ENCODE measurements at places on chromosomes 6 and 20.
A peak's percentile ranks its signal among the peaks of the same experiment; 100 is the strongest.

DNA sequence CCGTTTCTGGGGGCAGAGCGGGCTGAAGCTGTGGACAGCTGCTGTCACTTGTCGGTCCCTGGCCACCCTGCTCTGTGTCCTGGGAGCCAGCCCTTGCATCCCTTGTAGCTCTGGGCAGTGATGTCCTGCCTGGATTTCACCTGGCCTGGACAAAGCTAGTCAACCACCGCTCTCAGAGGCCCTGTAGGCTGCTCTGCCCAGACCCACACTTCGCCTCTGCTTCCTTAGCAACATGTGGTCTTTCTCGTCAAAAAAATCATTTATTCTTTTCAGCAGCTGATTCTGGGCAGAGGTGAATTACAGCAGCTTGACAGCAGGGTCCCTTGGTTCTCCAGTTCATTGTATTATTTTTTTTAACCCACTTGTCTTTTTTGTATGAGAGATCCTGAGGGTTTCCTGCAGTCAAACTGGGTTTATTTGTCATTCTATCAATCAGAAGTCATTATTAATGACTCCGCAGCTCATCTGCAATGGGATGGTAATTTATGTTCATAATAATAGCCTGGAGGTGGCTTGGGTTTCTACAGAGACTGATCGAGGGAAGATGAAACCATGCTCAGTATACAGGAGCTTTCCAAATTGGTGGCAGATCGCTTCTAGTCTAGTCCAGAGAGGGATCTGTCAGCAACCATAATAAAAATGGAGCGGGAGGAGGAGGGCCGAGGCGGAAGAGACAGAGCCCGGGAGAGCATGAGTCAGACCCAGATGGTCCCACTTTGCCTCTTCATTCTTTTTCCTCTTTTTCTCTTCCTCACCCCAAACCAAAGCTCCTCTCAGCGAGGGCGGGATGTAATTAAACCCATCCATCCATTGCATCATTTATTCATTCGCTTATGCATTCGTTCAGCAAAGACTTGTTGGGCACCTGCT lies 22.4 kb downstream of the EDN3 start:
- no peak for DNase-seq
- peaks cover 29% of the 10 kb centered on the region for H3K27me3 ChIP-seq
- no peaks in the 10 kb centered on the region for H3K4me1 ChIP-seq
- no peak overlapping the region for H3K27ac ChIP-seq
- no peak overlapping the region for H3K4me3 ChIP-seq
- H3K36me3 ChIP-seq: no peaks in the 10 kb centered on the region

GRCh38 chr6:130932438-130932837 lies 105.2 kb downstream of the SMLR1 start:
- no peak overlapping the region for H3K4me3 ChIP-seq
- no peak for DNase-seq
- peaks cover 66% of the 10 kb centered on the region for H3K4me1 ChIP-seq
- no peaks in the 10 kb centered on the region for H3K36me3 ChIP-seq
- H3K27ac ChIP-seq: peak overlapping the region; percentile 69

DNA sequence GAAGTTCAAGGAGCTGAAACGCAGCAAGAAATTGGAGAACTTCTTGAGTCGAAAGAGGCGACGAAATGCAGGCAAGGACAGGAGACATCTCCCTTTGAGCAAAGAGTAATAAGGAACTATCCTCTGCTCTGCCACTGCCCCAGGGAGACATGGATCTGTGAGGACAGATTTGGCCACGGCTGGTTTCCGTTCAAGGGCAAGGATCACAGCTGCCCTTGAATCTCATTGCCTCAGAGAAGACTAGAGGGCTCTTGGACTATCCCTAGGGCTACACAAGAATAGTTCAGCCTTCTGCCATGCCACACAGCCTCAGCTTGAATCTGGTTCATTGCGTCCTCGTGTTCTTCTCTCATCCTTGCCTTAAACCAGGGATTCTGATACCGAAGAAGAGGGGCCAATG lies 7.7 kb downstream of the RRP36 start:
- no peaks in the 10 kb centered on the region for H3K27me3 ChIP-seq
- H3K36me3 ChIP-seq: peaks cover 97% of the 10 kb centered on the region
- H3K4me1 ChIP-seq: no peaks in the 10 kb centered on the region
- no peak overlapping the region for H3K4me3 ChIP-seq

- H3K36me3 ChIP-seq: peaks cover 20% of the 10 kb centered on the region
- no peak for DNase-seq
- H3K27ac ChIP-seq: no peak overlapping the region
- H3K27me3 ChIP-seq: no peaks in the 10 kb centered on the region
- peaks cover 10% of the 10 kb centered on the region for H3K4me1 ChIP-seq
Measured at GRCh38 chr20:38748861-38749149, 545 bp downstream of the ACTR5 start.

GRCh38 chr6:42387336-42387735 lies 64.4 kb downstream of the TRERF1 start:
- no peak for DNase-seq
- no peak overlapping the region for H3K27ac ChIP-seq
- H3K27me3 ChIP-seq: no peaks in the 10 kb centered on the region
- H3K36me3 ChIP-seq: no peaks in the 10 kb centered on the region
- H3K4me1 ChIP-seq: no peaks in the 10 kb centered on the region

- no peak for DNase-seq
- no peaks in the 10 kb centered on the region for H3K27me3 ChIP-seq
- H3K27ac ChIP-seq: no peak overlapping the region
- no peaks in the 10 kb centered on the region for H3K36me3 ChIP-seq
- H3K4me1 ChIP-seq: peaks cover 39% of the 10 kb centered on the region
Measured at GRCh38 chr20:47577314-47577713, 75.6 kb downstream of the NCOA3 start.

- H3K27me3 ChIP-seq: no peaks in the 10 kb centered on the region
- DNase-seq: no peak
- no peaks in the 10 kb centered on the region for H3K36me3 ChIP-seq
Measured at GRCh38 chr6:6566766-6567165, 21.8 kb upstream of the LY86 start.

- no peaks in the 10 kb centered on the region for H3K27me3 ChIP-seq
- H3K4me3 ChIP-seq: no peak overlapping the region
Measured at GRCh38 chr6:42339991-42340401, 111.7 kb downstream of the TRERF1 start.

DNA sequence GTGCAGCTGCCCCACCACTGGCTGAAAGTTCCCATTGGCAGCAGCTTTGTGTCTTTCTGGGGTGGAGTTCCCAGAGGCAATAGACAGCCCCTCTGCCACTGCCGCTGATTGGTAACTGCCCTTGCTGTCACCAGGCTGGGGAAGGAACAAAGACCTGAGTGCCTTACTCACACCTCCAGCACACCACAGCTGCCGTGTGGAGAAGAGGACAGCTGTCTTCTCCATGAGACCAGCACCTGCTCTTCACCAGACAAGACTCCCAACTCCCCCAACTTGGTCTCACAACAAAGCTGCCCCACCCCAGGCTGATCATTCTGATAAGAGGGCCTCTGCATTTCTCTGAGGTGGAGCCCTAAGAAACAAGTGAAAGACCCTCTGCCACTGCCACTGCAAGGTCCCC lies 39.7 kb upstream of the PTCHD4 start:
- H3K4me1 ChIP-seq: no peaks in the 10 kb centered on the region
- no peaks in the 10 kb centered on the region for H3K36me3 ChIP-seq
- no peaks in the 10 kb centered on the region for H3K27me3 ChIP-seq
- H3K4me3 ChIP-seq: no peak overlapping the region
- no peak overlapping the region for H3K27ac ChIP-seq

- no peaks in the 10 kb centered on the region for H3K4me1 ChIP-seq
- H3K4me3 ChIP-seq: no peak overlapping the region
- no peaks in the 10 kb centered on the region for H3K27me3 ChIP-seq
- no peaks in the 10 kb centered on the region for H3K36me3 ChIP-seq
- no peak for DNase-seq
- H3K27ac ChIP-seq: no peak overlapping the region
Measured at GRCh38 chr6:14984519-14984853, 261.4 kb upstream of the JARID2 start.

GRCh38 chr6:105900125-105900937 lies 185.8 kb upstream of the PRDM1 start:
- H3K36me3 ChIP-seq: no peaks in the 10 kb centered on the region
- no peak overlapping the region for H3K4me3 ChIP-seq
- no peaks in the 10 kb centered on the region for H3K27me3 ChIP-seq
- H3K27ac ChIP-seq: no peak overlapping the region

DNA sequence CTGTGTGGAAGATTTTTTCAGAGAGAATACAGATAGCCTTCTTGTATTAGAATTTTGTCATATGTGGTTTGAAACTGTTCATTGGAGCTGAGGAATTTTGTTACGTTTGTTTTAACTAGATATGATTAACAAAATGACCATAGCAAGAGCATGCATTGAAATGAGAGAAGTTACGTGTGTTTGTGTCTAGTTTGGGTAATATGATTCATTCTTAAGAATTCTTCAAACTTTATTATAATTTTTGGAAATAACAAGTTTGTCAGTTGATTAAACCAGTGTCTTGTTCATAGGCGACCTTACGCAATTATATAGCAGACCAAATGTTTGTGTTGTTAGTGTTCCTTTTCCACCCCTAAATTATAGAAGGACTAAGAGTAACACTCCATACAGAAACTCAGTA lies 5.5 kb downstream of the GMNN start:
- no peak overlapping the region for H3K27ac ChIP-seq
- H3K27me3 ChIP-seq: no peaks in the 10 kb centered on the region
- H3K4me3 ChIP-seq: no peak overlapping the region
- peaks cover 90% of the 10 kb centered on the region for H3K36me3 ChIP-seq
- peaks cover 14% of the 10 kb centered on the region for H3K4me1 ChIP-seq

DNA sequence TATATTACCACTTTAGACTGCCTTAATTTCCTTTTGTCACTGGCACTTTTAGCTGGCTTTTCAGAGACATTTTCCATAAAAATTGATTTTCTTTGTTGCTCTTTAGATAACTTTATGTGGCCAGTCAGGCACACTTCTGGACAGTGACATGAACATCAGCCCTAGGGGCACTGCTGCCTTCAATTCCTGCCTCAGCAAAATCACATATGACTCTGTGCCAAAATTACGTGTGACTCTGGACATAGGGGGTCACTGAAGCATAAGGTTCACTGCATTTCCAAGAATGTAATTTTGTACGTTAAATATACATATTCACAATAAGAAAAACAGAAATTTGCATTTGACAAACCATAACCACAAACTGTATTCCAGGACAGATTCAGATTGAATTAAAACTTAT lies 66.5 kb downstream of the ESF1 start:
- H3K36me3 ChIP-seq: peaks cover 33% of the 10 kb centered on the region
- no peak for DNase-seq
- no peak overlapping the region for H3K27ac ChIP-seq
- H3K27me3 ChIP-seq: no peaks in the 10 kb centered on the region
- H3K4me1 ChIP-seq: no peaks in the 10 kb centered on the region

DNA sequence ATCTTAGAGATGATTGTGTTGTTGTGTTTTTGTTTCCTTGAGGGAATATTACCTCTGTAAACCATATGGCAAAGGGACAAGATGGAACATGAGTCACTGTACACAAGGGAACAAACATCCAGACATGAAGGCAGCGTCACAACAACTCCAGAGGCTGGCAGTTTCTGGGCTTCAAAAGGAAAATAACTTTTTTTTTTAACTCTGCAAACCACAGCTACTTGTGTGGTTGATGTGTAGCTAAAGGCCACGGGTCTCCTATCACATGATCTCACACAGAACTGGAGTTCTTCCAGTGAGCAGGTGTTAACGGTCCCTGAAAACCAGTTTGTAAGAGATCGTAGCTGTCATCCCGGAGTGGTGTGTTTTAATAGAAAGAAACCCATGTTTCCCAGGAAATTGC lies 33.2 kb upstream of the HBS1L start:
- H3K27me3 ChIP-seq: peaks cover 3% of the 10 kb centered on the region
- no peak overlapping the region for H3K27ac ChIP-seq
- DNase-seq: no peak
- H3K36me3 ChIP-seq: no peaks in the 10 kb centered on the region
- H3K4me1 ChIP-seq: no peaks in the 10 kb centered on the region

DNA sequence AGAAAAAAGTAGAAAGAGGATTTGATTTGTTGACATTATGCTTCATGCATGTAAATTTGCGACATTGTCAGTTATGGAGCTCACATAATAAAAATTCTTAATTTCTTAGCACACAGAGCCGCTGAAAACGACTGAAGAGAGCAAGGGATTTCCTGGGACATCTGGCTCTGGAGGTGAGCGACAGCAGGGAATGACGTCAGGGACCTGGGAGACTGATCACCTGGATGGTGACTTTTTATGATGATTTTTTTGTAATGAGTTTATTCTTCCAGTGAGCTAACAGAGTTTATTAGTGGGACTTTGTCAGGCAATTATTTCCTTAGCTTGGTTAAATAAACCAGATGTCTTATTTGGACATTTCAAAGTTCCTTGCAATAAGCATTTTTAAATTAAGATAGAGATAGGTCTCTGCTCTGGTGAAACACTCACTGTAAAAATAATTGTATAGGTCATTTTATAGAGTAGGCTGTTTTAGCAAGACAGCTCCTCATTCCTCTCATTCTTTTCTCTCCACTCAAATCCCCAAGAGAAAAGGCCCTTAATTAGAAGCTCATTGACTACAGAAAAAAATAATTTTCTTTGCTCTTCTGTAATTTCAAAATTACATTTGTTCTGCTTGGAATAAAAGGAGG lies 19.4 kb downstream of the TMEM200A start:
- no peak overlapping the region for H3K4me3 ChIP-seq
- no peaks in the 10 kb centered on the region for H3K4me1 ChIP-seq
- H3K36me3 ChIP-seq: no peaks in the 10 kb centered on the region
- DNase-seq: no peak

GRCh38 chr20:6588296-6588695 lies 179.2 kb upstream of the BMP2 start:
- H3K4me3 ChIP-seq: no peak overlapping the region
- DNase-seq: no peak
- no peaks in the 10 kb centered on the region for H3K36me3 ChIP-seq
- no peaks in the 10 kb centered on the region for H3K27me3 ChIP-seq

GRCh38 chr20:51494241-51495110 lies 48.0 kb downstream of the NFATC2 start:
- no peak overlapping the region for H3K27ac ChIP-seq
- H3K36me3 ChIP-seq: no peaks in the 10 kb centered on the region
- peaks cover 7% of the 10 kb centered on the region for H3K4me1 ChIP-seq
- peaks cover 4% of the 10 kb centered on the region for H3K27me3 ChIP-seq
- DNase-seq: no peak
- H3K4me3 ChIP-seq: no peak overlapping the region

- H3K4me3 ChIP-seq: no peak overlapping the region
- peaks cover 12% of the 10 kb centered on the region for H3K36me3 ChIP-seq
- DNase-seq: no peak
- H3K4me1 ChIP-seq: no peaks in the 10 kb centered on the region
Measured at GRCh38 chr20:33433465-33434234, 9.9 kb downstream of the SNTA1 start.
